ENCODE measurements at places on chromosomes 5 and 9.

- DNase-seq, result no peak
These were observed 115.5 kb upstream of the RUSC2 start for GRCh38 chr9:35374436-35374835.

DNA sequence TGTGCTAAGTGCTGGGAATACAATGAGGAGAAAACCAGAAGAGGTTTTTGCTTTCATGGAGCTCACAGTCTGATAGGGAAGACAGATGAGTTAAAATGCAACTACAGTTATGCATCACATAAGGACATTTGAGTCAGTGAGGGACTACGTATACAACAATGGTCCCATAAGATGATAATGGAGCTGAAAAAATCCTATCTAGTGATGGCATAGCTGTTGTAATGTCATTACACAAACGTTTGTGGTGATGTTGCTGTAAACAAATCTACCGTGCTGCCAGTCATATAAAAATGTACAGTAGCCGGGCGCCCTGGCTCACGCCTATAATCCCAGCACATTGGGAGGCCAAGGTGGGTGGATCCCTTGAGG lies 110.1 kb upstream of the RAD23B start:
- no peak for DNase-seq

DNA sequence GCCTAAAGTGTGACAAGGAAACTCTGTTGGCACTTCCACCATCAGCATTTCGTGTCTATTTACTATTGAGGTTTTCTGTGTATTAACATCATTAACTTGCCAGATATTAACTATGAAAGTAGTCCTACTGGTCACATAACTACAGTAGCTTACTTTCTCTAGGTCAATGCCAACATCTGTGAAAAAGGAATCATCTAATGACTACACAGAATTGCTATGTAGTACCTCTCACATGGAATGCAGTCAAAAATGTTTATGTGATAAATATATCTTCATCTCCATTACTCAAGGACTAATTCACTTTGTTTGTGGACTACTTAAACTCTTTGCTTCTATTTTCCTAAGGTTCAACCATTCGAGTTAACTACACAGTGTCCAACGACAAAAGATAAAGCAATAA lies 2.1 kb downstream of the SCAI start:
- DNase-seq, result no peak

GRCh38 chr9:86241216-86241615 lies 18.2 kb downstream of the C9orf153 start:
- DNase-seq, result no peak

DNA sequence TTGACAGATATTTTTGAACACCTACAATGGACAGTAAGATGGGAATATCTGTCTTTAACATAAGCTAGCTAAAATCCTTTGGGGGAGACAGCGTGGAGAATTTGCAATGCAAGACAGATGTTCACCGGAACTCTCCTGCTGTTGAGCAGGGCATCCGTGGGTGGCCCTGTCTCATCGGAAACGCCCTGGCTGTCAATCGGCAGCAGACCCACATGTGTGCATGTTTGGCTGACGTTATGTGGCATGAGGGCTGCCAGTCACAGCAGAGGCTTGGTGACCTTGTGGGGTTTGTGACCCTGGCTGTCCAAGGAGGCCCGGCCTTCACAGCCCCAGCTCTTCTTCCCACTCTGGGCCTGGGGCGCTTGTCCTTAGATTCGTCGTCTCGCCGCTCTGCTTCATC lies 129.7 kb upstream of the OTULINL start:
- no peak for DNase-seq

DNA sequence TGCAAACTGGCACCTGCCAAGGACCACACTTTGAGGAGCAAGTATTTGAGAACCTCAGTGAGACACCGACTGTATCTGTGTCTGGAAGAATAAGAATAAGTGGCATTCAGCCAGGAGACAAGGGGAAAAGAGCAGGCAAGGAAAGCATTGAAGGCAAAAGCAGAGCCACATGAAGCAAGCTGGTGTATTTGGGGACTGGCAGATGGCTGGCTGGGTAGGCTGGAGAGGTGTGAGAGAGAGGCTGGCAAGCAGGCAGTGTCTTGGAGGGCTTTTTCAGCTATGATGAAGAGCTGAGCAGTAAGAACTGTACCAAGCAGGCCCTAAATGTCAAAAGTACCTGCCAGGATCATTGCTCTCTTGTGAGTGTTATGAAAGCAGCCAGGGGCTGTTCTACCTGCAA lies 14.1 kb upstream of the C5orf58 start:
- no peak for DNase-seq

DNA sequence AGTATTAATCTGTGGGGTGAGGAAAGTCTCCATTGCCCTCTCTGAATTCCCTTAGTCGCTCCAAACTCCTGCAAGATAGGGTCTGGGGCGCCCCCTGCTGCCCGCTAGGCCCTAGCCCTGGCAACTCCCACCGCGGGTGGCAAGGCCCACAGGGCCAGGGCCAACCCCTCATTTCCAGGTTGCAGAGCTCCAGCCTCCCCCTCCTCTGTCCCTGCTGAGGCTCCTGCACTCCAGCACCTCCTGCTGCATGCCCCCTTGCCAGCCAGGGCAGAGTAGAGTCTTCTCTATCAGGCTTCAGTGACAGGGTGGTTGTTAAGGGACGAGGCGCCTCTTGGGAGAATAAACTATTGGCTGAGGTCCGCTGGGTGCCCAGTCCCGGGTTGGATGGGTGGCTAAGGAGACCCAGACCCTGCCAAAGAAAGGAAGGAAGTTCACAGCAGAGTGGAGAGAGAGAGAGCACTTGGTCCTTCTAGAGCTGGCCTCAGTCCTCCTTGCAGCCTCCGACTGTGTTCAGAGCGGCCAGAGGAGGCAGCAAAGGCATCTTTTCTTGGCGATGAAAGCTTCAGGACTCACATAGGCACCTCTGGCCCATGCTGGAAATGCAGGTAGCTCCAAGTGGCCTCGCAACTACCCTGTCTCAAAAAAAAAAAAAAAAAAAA lies 45.6 kb downstream of the SAR1B start:
- DNase-seq, result peak; percentile 95

- DNase-seq, result no peak
These were observed 566.6 kb downstream of the ZNF608 start for GRCh38 chr5:124179819-124180218.

DNA sequence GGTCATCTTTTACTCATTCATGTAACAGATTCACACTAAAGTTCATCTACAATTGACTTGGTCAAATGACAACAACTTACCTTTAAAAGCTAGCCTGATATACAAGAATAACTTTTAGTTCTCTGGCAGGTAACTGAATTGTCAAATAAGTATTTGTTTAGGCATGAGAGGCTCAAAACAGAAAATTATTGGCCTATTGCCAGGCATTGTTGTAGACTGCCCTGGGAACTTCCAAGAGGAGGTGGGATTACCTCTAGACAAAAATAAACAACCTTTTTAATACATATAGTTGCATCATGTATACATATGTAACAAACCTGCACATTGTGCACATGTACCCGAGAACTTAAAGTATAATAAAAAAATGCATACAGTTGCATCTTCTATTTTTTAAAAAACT lies 18.2 kb upstream of the SLCO4C1 start:
- no peak for DNase-seq

DNA sequence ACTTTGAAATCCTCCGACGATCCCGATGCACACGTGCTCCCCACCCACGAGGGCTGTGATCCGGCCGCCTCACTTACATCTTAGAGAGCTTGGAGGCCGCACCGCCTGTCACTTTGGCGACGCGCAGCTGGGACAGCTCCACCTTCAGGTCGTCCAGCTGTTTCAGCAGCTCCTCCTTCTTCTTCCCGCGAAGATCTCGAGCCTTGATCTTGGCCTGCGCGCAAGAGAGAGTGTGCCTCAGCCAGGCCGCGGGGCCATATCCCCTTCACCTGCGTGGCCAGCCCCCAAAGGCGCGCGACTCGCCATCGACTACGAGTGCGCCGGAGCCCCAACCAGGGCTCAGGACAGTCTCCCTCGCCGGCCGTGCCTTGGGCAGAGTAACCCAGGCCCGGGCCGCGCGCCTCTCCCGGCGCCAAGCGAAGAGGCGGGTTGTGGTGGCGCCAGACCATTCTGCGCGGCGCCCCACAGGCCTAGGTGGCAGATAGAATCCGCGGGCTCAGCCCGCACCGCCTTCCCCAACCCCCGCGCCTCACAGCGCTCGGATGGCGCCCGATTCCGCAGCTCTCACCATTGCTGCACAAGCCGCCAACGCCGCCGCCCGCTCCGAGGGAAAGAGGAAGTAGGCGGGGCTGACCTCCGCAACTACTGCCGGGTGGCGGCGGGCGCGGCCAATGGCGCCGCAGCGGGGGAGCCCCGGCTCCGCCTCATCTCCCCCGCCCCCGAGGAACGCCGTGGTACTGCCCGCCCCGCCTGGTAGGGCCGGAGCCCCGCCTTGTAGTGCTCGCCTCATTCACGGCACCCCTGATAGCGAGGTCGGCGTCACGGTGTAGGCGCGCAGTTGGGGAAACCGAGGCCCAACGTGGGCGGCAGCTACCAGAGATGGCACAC lies at the start of the genes ARPC5L and RPL35:
TSS of gene ARPC5L (plus strand) at position 789 of the 888 bp plus-strand sequence. CDS start 7,161 bp downstream, outside the sequence.
TSS of gene RPL35 (minus strand) at position 616 of the 888 bp plus-strand sequence. CDS start at position 571, 45 bp downstream.
- peak; percentile 99 for DNase-seq

DNA sequence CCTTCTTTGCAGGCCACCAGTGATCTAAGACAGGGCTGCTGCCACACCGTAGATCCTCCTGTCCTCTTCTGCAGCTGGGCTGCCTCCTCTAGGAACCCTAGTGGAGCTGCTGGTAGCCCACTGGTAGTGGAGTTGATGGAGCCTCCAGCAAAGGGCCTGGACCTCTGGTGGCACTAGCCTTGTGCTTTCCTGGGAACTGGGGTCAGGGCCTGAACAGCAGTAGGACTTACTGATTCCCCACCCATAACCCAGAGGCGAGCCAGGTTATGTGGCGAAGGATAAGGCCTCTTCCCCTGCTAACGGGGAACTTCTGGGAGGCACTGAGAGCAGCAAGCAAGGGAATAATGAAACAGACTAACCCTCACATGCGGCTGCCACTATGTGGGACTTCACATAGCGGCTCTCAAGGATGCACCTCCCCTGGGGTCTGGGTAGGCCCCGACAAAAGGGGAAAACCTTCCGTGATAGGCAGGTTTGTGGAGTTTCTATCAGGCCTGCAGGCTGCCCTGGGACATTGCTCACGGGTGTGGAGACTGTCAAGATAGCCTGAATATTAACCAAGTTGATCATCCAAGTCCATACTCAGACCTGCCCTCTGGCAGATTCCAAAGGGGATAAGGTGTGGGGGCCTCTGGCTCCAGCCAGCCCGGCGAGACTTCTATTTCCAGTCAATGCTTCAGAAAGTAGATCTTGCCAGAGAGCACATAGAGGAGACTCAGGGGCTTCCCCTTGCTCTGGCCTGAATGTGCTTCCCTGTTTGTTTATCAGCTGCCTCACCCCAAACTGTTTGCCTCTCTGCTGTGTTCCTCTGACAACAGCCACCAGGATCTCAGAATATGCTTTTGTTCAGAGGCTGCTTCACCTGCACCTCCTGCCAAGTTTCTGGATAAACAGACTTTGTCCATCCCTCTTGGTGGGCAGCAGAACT lies 7.4 kb downstream of the SLC22A4 start:
- DNase-seq, result no peak

- DNase-seq, result no peak
These were observed 48.9 kb downstream of the MED27 start for GRCh38 chr9:132030626-132031325.

DNA sequence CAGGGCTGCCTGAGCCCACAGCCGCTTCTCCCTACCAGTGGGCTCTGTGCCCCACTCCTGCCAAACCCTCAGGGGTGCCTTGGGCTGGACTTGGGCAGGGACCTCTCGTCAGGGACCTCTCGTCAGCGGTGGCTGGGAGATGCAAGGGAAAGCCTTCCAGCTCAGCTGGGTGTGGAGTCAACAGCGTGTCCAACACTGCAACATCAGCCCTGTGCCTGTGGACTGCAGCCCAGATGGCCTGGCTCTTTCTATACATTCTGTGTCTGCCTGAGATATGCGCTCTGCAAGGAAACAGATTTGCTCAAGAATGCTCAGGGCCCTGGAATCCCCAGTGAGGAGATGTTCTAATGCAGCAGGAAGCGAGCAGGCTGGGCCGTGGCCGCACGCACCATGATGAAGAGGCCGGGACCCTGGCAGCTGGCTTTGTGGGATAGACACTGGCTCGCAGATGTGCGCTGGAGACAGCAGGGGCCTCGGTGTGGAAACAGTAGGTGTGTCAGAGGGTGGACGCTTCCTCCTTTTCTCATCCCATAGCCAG lies 85.0 kb upstream of the COL5A1 start:
- DNase-seq, result no peak

- no peak for DNase-seq
These were observed 78.0 kb upstream of the FBXL7 start for GRCh38 chr5:15421921-15422412.

- no peak for DNase-seq
These were observed 38.8 kb downstream of the PAEP start for GRCh38 chr9:135600296-135600817.

- DNase-seq, result no peak
These were observed 43.0 kb downstream of the HSD17B3 start for GRCh38 chr9:96258967-96259366.

Measured in activated CD4-positive, alpha-beta T cell treated with anti-CD3 and anti-CD28 coated beads, Interleukin-2, amount 10 ng/mL, durations not matched to agents 24 days and 14 days (primary cell).